Stimulated activated CD8-positive, alpha-beta memory T cell treated with anti-CD3 and anti-CD28 coated beads, Interleukin-4, amount 100 ng/mL, for 1 hour (primary cell): ENCODE measurements at places on chromosomes 4 and X.

GRCh38 chr4:6031846-6032245, 13.6 kb upstream of the C4orf50 start:
- DNase-seq: no peak

- DNase-seq: peak; percentile 82
Measured at GRCh38 chrX:15789979-15790768, at the start of gene ZRSR2. Gene ZRSR2 (plus strand): TSS chrX:15790484. CDS start chrX:15790496, 12 bp downstream.

DNA sequence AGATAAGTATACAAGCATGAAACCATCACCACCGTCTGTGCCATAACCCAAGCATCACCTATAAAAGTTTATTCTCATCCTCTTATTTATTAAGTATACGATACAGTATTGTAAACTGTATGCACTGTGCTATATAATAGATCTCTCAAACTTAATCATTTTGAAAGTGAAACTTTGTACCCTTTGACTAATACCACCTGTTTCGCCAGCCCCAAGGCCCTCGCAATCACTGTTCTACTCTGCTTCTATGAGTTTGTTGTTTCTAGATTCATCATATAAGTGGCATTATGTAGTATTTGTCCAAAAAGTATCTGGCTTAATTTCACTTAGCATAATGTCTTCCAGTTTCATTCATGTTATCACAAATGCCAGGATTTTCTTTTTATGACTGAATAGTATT, 72.1 kb upstream of the DOCK11 start:
- no peak for DNase-seq

DNA sequence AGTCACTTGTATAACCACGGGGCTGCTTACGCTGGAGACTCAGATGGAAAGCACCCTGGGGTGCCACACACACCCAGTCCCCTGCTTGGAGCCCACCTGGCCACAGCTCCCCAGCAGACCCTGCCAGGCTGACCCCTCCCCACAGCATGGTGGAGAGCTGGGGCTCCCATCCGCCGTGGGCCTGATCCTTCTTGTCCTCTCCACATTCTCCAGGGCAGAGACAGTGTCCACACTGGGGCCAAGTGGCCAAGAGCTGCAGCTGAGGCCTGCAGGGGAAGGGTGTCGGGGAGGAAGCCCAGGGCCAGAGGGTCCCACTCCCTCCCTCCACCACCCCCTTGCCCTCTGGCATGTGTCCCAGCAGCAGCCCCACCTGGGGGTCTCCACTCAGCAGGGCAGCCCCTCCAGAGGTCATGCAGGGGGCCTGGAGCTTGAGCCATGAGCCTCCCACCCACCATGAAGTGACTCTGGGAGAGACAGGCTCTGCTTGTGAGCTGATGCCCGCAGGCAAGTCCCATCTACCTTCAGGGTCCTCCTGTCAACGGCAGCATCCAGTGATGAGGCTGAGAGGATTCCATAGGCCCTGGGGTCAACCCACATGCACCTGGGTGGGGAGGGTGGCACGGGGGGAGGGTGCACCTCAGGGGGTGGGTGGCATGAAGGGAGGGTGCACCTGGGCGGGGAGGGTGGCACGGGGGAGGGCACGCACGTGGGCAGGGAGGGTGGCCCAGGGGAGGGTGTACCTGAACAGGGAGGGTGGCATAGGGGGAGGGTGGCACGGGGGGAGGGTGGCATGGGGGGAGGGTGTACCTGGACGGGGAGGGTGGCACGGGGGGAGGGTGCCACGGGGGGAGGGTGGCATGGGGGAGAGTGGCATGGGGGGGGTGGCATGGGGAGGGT, 56.4 kb downstream of the FAM53A start:
- no peak for DNase-seq

GRCh38 chrX:110442635-110443034, 84.0 kb downstream of the RTL9 start:
- DNase-seq: no peak

DNA sequence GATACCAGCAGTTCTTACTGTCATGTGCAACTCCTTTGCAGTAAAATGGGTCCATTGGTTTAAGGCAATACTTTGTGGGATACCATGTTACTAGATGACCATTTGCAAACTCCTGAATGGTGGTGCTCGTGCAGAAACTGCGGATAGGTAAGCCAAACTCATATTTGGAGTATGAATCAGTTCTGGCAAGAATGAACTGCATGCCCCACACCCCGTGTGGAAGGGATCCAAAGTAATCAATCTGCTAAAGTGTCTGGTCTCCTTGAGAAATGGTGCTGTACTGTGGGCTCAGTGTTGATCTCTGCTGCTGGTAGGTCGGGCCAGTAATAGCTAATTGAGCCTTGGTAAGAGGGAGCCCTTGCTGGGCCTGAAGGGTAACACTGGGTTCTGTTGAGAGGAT, 4.2 kb upstream of the TAB3 start:
- DNase-seq: no peak

GRCh38 chr4:112927544-112927943, 121.9 kb upstream of the ANK2 start:
- DNase-seq: no peak

GRCh38 chrX:906586-906985, 276.0 kb downstream of the SHOX start:
- DNase-seq: no peak

- DNase-seq: no peak
Measured at GRCh38 chrX:114717921-114718320, 134.0 kb downstream of the HTR2C start.
